ENCODE measurements at places on chromosomes 7 and 10.

- DNase-seq, result peak; percentile 40
These were observed 6.0 kb downstream of the FXYD4 start for GRCh38 chr10:43377424-43377883.

DNA sequence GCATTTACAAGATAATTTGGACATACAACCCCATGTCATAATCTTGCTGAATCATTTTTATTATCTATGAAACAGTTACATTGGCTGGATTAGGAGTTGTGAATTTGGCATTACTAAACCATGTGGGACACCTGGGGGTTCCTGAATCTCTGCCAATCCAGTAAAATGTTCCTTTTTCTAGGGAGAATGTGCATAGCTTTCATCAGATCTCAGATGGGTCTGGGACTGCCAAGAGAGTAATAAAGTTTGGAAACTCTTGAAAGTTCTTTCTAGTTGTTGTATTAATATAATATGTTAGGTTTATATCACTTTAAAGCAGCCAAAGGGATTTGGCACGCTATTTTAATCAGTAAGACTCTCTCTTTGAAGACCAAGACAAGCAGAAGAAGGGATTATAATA lies 62.7 kb downstream of the SEMA3E start:
- DNase-seq, result no peak

DNA sequence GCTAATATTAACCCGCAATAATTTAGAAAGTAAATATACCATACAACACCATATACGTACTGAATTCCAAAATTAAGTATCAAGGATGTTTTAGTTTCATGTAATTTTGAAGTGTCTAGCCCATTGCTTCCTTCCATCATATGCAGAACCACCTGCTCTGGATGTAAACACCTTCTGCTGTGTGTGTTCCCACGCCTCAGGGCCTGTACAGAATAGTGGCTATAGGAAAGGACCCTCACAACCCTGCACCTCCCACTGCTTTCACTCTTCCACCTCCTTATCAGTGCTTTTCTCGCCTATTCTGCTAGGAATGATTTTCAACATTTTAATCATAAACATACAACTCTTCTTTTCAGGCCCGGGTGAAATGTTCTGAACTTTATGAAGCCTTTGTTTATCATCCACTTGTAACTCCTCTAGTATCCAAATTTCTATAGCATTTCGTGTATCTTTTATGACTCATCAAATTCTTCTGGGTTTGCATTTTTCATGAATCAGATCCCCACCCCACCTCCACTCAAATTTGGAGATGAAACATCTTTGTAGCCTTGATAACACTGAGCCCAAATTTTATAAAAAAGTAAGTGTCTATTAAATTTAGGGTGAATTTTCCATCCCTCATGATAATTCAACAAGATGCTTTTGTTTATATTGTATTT lies 1106.8 kb upstream of the C7orf33 start:
- DNase-seq, result no peak

GRCh38 chr10:10438335-10439100 lies 579.2 kb upstream of the CELF2 start:
- DNase-seq, result no peak

DNA sequence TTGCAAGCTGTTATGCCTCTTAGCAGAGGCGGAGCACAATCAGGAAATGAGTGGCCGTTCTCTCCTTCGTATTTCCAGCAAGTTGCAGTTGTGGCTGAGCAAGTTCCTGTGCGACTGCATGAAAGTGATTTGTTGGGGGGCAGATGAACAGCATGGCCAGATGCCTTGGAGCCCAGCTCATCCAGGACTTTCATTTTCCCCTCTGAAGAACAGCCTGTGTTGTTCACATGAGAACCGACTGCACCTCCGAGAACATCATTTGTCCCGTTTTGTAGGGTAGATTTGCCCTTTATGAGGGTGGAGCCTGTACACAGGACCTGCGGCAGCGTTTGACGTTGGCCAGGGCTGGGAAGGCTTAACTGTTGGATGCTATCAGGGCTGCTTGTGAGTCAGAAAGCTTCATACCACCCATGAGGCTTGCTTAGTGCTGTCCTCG lies 4.4 kb downstream of the BAG3 start:
- no peak for DNase-seq

- DNase-seq, result no peak
These were observed 54.6 kb downstream of the SLIT1 start for GRCh38 chr10:97131181-97131628.

DNA sequence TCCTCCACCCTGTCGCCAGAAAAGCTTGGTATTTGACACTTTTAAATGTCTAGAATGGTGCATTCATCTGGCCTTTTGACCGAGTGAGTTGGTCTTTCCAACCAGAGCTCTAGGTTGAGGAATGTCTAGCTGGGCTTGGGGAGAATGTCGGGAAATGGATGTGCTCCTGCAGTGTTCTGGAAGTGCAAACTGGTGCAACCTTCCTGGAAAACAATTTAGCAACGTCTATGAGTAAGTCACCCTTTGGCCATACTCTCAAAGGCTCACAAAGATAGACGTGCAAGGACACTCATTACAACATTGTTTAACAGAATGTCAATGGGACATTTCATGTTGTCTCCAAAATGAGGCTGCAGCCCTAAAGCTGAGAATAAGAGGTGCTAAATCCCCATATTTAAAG lies 12.2 kb upstream of the NMT2 start:
- no peak for DNase-seq

DNA sequence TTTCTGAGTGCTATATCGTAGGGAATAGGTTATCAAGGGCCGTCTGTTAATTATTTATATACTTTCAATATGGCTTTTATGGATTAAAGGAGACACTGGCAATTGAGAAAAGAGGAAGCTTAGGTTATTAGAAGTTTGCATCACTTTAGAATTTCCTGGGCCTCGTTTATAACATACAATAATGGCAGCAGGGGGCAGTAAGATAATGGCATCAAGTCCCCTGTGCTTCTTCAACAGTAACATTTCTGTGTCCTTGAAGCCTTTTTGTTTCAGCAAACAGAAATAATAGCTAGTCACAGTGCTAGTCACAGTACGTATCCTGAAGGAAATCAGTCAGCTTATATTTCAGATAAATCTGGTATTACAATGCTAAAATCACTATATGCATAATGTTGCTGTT lies 41.9 kb downstream of the SPAM1 start:
- DNase-seq, result peak; percentile 33

DNA sequence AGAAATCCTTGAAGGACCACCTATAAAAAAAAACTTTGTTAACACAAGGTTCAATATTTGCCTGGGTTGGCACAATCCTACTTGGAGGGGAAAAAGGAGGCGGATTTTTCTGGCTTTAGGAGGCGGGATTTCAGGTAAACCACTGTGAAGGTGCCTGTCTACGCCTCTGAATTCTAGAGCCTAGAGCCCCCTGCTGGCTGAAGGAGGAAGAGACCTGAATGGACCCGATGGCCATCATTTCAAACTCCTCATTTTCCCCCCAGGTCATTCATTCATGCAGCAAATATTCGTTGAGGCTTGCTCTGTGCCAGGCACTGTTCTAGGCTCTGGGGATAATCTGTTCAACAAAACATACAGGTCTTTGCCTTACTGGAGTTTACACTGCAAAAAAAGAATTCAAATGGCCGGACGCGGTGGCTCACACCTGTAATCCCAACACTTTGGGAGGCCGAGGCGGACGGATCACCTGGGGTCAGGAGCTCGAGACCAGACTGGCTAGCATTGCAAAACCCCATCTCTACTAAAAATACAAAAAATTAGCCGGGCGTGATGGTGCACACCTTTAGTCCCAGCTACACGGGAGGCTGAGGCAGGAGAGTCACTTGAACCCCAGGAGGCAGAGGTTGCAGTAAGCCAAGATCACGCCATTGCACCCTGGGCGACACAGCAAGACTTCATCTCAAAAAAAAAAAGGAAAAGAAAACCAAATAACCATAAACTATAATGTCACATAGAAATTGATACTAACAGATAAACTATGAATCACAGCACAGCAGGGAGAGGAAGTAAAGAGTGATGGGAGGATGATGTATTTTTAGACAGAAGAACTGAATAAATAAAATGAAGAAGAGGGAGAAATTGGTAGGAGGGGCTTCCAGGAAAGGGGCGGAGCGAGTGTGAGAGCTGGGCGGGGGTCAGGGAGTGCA lies 90.1 kb upstream of the NFE2L3 start:
- peak; percentile 77 for DNase-seq

DNA sequence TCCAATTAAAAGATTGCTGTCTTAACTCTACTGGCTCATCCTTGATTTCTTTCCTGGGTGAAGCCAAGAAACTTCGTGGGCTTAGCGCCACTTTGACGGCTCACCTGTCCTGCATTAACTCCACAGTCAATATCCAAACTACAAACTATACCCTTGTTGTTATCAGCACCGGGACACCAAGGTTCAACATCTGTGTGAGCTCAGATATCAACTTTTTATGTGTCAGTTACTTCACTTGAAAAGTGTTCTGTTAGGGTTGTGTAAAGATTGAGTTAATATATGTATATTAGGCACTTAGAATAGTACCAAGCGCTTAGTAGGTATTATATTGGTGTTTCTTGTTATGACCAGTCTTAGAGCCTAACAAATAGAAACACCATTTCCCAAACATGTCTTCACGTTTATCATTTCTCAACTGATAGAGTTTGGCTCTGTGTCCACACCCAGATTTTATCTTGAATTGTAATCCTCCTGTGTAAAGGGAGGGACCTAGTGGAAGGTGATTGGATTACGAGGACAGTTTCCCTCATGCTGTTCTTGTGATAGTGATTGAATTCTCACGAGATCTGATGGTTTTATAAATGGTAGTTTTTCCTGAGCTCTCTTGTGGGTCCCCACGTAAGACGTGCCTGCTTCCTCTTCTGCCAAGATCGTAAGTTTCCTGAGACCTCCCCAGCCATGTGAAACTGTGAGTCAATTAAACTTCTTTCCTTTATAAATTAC lies 19.0 kb upstream of the ST8SIA6 start:
- no peak for DNase-seq

DNA sequence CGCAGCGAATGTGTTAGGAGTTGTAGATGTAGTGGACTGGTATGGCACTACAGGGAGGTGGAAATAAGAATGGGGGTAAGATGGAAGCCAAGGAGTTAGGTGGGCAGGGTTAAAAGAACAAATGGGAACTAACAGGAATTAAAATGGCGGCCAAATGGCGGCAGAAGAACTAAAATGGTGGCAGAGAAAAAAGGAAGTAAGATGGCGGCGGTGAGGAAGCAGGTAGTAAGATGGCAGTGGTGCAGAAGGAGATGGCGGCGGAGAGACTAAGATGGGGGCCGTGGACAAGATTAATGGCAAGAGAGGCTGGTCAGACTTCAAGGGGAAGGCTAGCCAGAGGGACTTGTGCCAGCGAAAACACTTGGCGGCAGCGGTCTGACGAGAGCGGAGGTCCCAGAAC lies 44.5 kb downstream of the ZNF138 start:
- DNase-seq, result no peak

DNA sequence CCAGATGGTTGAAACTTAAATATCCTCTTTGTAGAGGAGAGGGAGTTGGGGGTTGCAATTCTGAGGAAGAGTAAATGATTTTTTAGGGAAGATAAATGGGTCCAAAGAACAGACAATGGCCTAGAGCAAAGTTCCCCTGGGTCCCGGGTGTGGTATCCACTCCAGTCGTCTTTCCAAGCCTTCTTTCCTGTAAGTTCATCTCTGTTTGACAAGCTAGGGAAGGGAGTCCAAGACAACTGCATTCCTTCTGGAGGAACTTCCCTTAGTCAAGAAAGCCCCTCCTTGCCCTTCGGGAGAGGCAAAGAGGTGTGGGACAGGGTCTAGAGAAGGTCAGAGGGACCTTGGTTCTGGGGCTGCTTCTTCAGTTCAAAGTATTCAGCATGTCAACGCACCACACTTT lies 33.4 kb downstream of the C10orf71 start:
- DNase-seq, result no peak

DNA sequence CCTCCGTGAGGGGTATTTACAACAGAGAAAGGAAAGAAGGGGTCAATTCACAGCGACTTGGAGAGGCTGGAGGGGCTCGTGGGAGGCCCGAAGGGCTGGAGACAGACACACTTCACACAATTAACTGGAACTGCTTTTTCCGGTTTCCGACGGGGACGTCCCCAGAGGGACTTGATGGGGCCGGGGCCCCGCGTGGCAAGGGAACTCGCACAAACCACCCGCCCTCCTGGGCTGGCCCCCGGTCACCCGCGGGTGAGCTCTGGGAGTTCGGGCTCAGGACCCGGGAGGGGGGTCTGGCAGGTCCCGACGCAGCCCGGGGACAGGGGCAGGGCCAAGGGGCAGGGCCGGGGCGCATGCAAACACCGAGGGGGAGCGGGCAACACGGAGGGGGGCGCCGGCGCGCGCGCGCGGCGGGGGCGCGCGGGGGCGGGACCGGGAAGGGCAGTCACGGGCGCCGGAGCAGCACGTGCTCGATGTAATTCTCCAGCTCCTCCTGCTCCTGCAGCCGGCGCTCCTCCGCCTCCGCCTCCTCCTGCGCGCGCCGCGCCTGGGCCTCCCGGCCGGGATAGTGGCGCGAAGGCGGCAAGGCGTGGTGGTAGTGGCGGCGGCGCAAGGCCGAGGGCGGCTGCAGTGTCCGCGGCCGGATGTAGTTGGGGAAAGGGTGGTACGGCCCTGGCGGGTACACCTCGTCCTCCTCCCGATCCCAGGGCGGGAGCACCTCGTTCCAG lies 2.7 kb downstream of the VGF start:
- peak; percentile 77 for DNase-seq

DNA sequence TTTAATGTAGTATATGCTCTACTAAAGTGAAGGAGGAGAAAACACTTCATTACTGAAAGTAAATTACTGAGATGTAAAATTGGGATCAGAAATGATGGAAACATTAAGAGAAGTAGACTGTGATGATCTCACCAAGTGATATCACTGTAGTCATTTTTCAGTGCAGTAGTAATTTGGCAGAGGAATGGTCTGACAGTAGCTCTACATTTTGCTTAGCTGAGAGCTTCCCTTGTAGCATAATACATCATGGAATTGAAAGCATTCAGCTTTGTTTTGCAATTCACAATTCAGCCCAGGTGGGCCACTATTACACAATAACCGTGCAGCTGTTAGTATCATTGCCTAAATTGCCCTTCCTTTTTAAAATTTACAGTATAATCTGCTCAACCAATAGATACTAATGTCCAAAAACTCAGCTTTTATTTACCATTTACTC lies 19.4 kb upstream of the CABCOCO1 start:
- no peak for DNase-seq

- DNase-seq, result no peak
These were observed 26.5 kb downstream of the LRGUK start for GRCh38 chr7:134153493-134154136.

DNA sequence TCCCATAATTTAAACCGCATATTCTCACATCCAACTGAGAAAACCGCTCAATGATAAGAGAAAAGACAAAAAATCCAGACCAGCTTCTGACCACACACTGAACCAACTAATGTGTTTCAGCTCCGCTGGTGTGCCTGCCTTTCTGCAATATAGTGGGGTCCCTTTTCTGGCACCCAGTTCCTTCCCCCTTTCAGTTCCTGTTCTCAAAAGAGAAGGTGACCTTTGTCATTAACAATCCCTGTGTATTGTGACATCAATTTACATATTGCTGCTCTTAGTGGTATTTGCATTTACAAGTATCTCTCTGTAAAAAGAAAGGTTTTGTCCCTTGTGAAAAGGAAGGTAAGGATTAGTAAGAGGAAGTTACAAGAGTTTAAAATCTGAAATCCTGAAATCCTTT lies 1.4 kb downstream of the PPP1R17 start:
- no peak for DNase-seq

- no peak for DNase-seq
These were observed 2.5 kb downstream of the ZNF273 start for GRCh38 chr7:64905547-64905946.

GRCh38 chr10:8331896-8332729 lies 277.6 kb downstream of the GATA3 start:
- peak; percentile 64 for DNase-seq

Data from small intestine (tissue), 16 donors.